ENCODE measurements at places on chromosomes 1 and 21. TPM values are rescaled to one million over a fixed set of nuclear protein-coding genes. Genes with fewer than 3 reads are reported as not detected.

GRCh38 chr1:118081387-118081786 is 103.6 kb downstream of the SPAG17 start:
- DNase-seq: no peak

DNA sequence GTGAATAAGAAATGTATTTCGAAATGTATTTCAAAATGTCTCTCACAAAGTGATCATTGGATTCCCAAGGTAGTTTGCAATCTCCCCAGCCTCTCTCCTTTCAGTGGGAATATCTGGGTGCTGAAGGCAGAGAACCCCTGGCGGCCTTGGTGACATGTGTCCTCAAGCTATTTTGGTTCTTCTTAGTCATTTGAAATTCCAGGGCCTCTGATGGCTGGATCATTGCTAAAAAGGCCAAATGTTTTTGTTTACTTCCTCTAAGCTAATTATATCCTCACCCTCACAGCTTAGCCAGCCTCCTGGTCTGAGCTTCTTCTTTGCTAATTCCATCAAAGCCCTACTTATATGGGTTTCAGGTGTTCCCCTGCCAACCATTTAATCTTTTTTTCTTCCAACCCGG is 71.2 kb downstream of the LRRC40 start:
- DNase-seq: no peak

- DNase-seq: no peak
Observed at GRCh38 chr1:204529371-204529895, 13.2 kb downstream of the MDM4 start.

GRCh38 chr1:204624631-204625216 is 60.8 kb downstream of the LRRN2 start:
- DNase-seq: no peak

- no peak for DNase-seq
Observed at GRCh38 chr1:6660415-6661049, 35.9 kb downstream of the THAP3 start.

- no peak for DNase-seq
Observed at GRCh38 chr21:39150877-39151276, 32.4 kb downstream of the PSMG1 start.

- DNase-seq: no peak
Observed at GRCh38 chr1:60331647-60332046, 258.1 kb upstream of the C1orf87 start.

GRCh38 chr1:58883037-58883887 is 99.4 kb upstream of the JUN start:
- DNase-seq: no peak

DNA sequence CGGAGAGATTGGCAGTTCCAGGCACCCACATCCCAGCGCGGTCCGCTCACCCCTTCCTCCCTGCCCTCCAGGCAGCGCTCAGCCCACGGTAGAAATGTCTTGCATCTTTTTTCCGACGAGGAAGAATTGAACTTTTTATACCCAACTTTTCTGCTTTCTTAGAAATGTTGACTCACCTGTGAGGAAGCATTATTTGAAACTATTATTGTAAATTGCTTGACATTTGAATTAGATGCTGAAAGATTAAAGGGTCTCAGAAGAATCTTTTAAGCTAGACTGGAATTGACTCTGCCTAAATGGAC is 912 bp upstream of the SIPA1L2 start:
- no peak for DNase-seq

GRCh38 chr1:55073187-55073916 is 34.0 kb downstream of the PCSK9 start:
- DNase-seq: no peak

- no peak for DNase-seq
Observed at GRCh38 chr21:31346256-31346821, 2.3 kb upstream of the TIAM1 start.

GRCh38 chr1:169745015-169745861 is 11.4 kb upstream of the SELE start:
- DNase-seq: no peak

DNA sequence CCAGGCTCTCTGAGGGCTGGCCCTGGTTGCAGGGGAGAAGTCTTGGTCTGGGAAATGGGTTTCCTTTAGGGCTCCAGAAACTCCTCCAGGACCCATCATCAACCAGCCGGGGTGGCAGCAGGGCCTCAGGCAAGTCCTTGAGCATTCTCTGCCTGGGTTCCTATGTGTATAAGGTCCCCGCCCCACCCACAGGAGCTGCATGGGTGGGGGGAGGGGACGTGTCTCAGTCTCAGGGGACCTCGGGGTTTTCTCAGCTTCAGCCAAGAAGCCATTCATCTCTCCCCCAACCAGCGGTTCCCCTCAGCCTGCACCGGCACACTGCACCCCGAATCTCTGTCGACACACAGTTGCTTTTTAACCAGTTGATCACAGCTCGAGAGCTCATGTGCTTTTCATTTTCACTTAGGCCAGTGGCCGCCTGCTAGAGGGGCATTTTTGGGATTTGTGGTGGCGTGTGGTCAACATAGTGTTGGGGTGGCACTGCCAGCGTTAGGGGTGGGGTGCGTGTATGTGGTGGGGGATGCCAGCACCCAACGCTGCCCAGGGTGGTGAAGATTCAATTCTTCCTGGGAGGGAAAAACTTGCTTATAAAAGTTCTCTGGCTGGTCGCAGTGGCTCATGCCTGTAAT is 6.5 kb downstream of the RUNX3 start:
- no peak for DNase-seq

Gene RSPO1
- 7.6 TPM for polyA plus RNA-seq

Gene CFHR5
- not detected for polyA plus RNA-seq

Gene C8A
- polyA plus RNA-seq: 0.60 TPM

Gene GPR25
- polyA plus RNA-seq: not detected

Gene SPRR2F
- polyA plus RNA-seq: not detected

Gene GUCA2B
- polyA plus RNA-seq: not detected

Gene USP1
- 86.4 TPM for polyA plus RNA-seq

Gene TNFRSF8
- 1.3 TPM for polyA plus RNA-seq

Gene NPHS2
- polyA plus RNA-seq: 444 TPM
